ENCODE measurements at places on chromosomes 7 and 10.

DNA sequence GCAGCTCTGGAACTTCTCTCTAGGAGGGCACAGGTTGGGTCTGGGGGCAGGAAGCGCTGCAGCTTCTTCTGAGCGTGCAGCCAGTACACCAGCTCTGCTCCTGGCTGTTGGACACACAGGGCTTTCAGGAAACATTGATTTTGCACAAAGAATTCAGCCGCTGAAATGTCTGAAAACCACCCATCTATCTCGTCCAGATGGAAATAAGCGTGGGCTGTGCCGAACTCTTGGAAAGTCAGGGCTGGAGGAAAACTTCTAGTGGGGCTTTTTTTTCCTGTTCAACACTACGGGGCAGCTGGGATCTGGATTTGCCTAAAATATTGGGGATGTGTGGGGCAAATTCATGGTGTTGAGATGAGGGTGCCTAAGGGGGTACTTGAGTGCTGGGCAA, 31.2 kb downstream of the PALD1 start:
- no peak for DNase-seq

DNA sequence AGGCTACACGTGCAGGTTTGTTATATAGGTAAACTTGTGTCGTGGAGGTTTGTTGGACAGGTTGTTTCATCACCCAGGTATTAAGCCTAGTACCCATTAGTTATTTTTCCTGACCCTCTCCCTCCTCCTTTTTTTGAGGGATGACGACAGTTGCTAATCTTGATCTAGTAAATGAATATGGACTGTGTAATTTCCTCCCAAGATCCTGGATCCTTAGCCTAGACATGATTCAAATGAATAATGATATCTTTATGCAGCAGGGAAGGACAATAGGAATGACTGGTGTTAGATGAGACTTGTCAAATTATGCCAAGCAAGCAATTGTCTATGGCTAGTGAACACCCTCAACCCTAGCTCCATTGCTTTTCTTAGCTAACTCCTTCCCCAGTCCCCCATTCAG, 156.2 kb downstream of the PLPP4 start:
- no peak for DNase-seq

DNA sequence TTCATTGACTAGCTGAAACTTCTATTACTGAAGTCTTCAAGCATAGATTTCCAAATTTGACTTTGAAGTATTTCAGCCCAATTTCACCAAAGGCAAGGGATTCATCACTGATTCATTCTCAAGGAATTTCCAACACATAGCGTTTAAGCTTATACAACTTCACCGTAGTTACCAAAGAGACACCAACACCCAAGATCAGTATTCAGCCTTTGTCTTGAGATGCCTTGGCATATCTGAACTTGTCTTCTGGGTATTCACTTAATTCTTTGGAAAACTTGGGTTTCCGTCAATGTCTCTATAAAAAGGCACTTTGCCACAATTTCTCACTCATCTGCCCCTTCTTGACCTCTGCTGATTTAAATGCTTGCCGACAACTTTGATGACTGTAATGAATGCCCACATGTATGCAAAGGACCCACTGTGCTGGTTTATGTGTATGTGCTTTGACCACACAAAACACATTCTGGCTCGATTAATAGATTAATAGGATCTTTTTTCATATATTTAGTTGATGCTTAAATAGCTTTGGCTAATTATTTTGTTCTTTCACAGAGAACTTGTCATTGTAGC, 49.6 kb downstream of the TES start:
- DNase-seq = no peak

DNA sequence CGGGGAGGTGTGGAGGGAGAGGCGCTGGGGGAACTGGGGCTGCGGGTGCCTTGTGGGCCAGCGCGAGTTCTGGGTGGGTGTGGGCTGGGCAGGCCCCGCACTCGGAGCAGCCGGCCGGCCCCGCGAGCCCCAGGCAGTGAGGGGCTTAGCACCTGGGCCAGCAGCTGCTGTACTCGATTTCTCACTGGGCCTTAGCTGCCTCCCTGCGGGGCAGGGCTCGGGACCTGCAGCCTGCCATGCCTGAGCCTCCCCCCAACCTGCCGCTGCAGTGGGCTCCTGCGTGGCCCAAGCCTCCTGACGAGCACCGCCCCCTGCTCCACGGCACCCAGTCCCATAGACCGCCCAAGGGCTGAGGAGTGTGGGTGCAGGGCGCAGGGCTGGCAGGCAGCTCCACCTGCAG, 116.3 kb downstream of the CFTR start:
- no peak for DNase-seq

DNA sequence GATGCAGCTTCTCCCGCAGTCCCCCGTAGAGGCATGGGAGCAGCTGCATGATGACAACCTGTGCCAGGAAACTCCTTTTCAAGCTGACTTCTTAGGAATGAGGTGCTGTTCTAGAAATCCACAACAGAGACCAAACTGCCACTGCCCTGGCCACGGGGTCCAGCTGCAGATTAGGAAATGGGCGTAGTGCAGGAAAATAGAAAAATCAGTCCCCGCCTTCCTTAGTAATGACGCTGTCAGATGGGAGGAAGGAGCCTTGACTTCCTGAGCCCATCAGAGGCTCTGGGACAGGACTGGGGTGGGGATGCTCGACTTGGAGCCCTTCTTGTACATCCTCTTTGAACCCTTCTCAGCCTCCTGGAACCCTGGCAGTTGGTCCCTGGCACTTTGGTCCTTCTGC, 227.8 kb upstream of the GRB10 start:
- DNase-seq = no peak

- no peak for DNase-seq
These were observed 352.6 kb upstream of the AUTS2 start for GRCh38 chr7:69245646-69246045.

DNA sequence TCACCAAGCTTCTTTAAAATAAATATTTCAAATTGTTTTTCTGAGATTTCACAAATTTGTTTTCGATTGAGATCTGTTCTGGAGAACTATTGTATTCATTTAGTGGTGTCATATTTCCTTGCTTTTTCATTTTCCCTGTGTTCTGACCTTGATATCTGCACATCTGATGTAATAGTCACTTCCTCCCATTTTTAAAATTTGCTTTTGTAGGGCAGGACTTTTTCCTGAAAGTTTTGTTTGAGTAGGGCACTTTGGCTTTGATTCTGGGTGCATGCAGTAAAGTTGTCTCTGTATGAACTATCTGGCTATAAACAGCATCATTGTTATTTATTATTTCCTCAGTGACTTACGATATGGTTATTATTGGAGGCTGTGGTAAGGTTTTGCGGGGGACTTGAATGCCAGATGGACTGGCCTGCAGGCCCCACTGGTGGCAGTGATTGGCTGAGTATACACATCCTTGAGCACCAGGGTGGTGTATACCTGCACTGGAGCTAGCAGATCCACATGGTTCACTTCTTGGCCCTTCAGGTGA, 83.6 kb downstream of the CSTF2T start:
- no peak for DNase-seq

DNA sequence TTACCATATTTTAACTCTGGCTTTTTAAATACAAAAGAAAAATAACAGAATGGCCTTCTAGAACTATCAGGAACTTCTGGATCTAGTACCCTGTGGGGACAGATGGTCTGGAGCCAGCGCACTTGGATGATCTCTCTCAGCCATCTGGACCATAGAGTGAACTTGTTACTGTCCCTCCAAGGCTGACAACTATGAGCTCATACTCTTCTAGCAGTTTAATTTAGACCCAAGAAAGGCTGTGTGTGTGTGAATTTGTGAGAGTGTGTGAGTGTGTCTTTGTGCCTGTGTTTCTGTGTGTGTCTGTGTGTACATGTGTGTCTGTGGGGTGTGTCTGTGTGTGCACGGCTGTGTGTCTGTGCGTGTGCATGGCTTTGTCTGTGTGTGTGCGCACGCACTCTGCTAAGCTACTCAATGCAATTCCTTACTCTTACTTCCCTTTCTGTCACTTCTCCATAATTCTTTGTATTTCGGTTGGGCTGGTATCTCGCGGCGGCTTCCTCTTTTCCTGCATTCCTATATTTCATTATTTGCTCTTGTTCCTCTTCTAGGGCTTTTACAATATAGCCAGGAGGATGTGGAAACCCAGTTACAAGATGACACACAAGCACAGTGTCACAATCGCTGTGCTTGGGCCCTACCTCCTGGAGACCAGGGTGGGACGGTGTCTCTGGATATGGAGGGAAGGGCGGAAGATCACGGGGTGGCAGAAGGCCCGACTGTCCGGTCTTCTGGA, 51.9 kb downstream of the IKZF1 start:
- DNase-seq = no peak

- no peak for DNase-seq
These were observed 49.8 kb downstream of the ZNF239 start for GRCh38 chr10:43524434-43525247.

DNA sequence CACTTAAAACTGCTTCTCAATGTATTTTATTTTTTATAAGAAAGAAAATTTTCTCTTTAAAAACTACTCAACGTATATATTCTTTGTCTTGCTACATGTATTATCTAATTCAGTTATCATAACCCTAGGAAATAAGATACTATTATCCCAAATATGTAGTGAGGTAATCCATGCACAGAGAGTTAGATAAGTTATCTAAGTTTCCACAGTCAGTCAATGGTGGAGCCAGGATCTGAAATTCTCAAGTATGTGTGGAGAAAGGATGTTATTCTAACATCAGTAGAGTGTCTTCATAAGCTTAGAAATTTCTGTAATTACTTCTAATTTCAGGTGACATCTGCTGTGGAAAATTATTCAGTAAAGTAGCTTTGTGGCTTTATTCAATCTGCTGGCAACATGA, 239.9 kb downstream of the CSTF2T start:
- no peak for DNase-seq

GRCh38 chr7:16648551-16648950, 2.6 kb downstream of the BZW2 start:
- no peak for DNase-seq

- DNase-seq = no peak
These were observed 62.4 kb downstream of the ARHGAP12 start for GRCh38 chr10:31866118-31866670.

GRCh38 chr7:2157473-2158279, 75.1 kb downstream of the MAD1L1 start:
- peak; percentile 97 for DNase-seq

GRCh38 chr10:104054430-104054829, 31.2 kb downstream of the COL17A1 start:
- no peak for DNase-seq

DNA sequence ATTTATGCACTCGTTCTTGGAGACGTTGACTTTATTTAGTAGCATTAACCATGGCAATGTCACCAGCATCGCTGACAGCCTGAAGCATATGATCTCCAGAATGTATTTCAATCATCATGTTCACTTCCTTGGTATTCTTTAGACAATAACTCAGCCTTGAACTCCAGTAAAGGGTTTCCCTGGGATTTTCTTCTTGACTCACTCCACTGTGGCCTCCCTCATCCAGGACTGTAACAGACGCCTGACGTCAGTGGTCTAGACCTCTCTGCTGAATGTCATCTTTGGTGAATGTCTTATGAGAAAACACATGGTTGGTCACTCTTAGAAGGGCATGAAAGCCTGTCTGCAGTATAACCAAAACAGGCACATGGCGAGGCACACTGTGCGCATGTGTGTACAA, 64.4 kb downstream of the EGFR start:
- no peak for DNase-seq

GRCh38 chr7:131341690-131342089, 14.0 kb downstream of the MKLN1 start:
- DNase-seq = no peak

- DNase-seq = no peak
These were observed 28.3 kb downstream of the POLR3A start for GRCh38 chr10:78000956-78001472.

- no peak for DNase-seq
These were observed 20.4 kb downstream of the NUDCD3 start for GRCh38 chr7:44470135-44470479.

DNA sequence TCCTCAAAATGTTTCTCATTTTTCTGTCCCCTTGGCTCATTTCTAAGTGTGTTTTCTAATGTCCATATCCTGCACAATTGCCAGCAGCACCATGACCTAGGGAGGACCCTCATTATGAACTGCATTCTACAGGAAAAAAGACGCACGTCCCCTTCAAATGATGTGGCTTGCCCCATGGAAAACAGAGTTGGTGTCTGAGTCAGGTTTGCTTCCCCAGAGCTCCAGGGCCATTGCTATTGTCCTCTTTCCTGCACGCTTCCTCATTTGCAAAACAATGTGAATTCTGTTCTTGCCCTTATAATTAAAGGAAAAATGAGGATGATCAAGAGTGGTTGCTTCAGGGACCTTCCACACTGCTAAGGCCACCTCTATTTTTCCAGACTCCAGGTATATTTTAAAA, 14.7 kb upstream of the ASB4 start:
- no peak for DNase-seq

DNA sequence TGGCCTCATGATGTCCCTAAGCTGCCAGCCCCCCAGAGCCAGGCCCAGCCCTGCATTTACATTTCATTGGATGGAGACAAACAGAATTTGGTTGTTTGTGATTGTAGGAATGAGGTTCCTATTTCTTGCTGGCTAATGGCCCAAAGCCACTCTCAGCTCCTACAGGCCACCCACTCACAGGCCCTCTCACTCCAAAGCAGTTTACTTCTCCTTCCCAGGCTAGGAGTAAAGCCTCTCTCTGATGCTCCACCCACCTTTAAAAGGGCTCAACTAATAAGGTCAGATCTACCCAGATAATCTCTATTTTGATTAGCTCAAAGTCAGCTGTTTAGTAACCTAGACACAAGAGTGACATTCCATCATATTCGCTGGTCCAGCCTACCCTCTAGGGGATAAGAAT, 11.2 kb upstream of the CUZD1 start:
- DNase-seq = no peak

GRCh38 chr7:44150966-44151941, 10.1 kb upstream of the MYL7 start:
- DNase-seq = no peak

GRCh38 chr10:31942892-31943291, 14.3 kb upstream of the ARHGAP12 start:
- DNase-seq = no peak

DNA sequence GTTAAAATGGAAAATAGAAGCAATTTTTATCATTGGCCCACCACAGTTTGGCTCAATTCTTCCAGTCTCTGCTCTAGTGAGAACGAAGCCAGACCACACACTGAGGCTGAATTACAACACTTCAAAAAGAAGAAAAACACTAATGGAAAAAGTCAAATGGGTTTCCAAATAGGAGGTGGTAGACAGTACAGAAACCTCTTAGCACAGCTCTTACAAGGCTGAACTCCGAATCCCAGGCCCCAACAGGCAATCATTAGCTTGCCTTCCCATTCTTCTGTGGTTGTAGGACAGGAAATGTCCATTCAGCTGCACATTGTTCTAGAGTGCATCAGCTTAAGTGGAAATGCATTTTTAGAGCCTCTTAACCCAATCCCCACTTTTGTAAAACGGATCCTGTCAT, 115.1 kb upstream of the MEOX2 start:
- DNase-seq = no peak

- no peak for DNase-seq
These were observed 5.1 kb downstream of the UNCX start for GRCh38 chr7:1237704-1238255.

GRCh38 chr10:133396035-133396624, 2.2 kb downstream of the MTG1 start:
- DNase-seq = no peak

- DNase-seq = no peak
These were observed 225.0 kb upstream of the CELF2 start for GRCh38 chr10:10792681-10793080.
